ENCODE measurements at places on chromosomes 7 and 10.

- no peak for DNase-seq
Observed at GRCh38 chr10:80204677-80205476, 460 bp downstream of the ANXA11 start.

DNA sequence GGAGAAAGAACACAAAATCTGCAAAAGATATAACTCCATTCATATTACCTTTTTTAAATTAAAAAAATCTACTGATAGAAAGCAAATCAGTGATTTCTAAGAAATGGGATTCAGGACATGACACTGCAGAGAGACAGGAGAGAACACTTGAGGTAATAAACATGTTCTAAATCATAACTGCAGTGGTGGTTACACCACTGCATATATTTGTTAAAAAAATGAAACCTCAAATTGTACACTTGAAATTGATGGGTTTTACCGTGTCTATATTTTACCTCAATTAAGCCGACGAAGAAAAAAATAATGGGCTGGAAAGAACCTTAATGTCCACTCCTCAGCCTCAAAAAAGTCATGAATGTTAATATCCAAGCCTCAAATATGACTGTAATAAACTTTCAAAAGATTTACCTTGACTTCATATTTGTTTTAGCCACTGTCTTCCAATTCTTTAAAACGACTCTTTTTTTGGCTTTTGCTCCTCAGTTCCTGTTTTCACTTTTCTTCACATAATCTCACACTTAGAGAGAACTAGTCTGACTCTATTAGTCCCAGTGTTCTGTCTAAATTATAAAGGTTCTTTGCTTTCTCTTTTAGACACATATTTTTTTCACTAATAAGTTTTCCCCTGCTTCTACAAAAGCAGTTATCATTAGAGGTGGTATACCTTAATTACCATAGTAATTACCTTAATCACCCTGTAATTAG lies 502.4 kb downstream of the GRM8 start:
- no peak for DNase-seq

GRCh38 chr10:101029520-101030295 lies 1.2 kb downstream of the PDZD7 start:
- no peak for DNase-seq

DNA sequence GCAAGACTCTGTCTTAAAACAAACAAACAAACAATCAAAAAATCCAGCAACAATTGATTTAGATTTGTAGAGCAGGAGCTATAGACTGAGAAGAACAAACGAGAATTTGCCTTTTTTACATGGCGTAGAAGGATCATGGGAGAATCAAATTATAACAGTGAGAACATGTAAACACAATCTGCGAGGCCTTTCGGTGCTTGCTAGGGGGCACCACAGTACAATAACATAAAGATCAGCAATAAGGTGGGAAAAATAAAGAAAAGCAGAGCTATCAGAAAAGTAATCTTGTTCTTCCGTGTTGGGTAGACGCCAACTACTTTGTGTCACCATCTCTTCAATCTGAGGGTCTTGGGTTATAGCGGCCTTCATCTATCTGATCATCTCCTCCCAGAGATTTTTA lies 82.2 kb downstream of the NOD1 start:
- DNase-seq: no peak

- no peak for DNase-seq
Observed at GRCh38 chr10:339038-339391, 203.8 kb downstream of the ZMYND11 start.

DNA sequence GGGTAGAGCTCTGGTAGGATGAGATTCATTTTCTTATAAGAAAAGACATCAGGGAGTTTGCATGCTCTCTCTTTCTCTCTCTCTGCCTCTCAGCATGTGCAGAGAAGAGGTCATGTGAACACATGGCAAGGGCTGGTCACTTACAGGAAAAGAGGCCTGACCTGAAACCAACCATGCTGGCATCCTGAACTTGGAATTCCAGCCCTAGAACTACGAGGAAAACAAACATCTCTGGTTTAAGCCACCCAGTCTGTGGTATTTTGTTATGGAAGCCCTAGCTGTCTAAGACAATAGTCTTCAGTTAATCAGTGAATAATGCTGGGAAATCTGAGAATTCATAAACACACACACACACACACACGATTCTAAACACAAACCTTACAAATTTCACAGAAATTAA lies 1104.2 kb upstream of the LRRN3 start:
- DNase-seq: no peak

GRCh38 chr10:15163253-15163828 lies 5.2 kb downstream of the NMT2 start:
- no peak for DNase-seq

DNA sequence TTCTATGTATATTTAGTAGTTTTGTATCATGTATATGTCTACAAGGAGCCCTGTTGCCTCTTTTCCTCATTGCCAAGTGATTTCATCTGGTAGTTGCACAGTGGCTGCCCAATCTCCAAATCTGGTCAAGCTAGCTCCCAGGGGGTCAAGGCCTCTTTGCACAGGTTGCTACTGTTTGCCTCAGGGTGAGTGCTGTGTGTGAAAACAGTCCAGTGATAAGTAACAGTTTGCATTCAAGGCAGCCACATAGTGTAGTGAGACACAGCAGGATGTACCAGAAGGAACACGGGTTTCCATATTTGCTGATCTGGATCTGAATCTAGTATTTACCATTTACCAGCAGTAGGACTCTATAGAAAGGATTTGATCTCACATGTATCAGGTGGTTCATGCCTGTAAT lies 13.3 kb upstream of the EPC1 start:
- DNase-seq: no peak

GRCh38 chr7:46738796-46739195 lies 817.7 kb upstream of the IGFBP3 start:
- no peak for DNase-seq

DNA sequence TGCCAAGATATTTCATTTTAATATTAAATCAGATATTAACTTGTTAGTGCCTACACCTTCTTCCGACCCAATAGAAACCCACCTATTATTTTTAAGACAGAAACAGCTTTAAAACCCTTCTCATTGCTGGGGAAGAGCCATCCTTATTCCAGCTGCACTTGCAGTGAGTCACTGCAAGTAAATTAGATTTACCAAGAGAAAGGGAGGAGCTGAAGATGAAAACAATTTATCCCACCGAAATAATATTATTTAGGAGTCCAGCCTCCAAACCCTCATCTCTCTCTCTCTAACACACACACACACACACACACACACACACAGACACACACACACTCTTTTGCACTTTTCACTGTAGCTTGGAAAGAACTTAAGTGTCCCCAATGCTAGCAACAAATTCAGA lies 26.9 kb downstream of the TWIST1 start:
- DNase-seq: no peak

DNA sequence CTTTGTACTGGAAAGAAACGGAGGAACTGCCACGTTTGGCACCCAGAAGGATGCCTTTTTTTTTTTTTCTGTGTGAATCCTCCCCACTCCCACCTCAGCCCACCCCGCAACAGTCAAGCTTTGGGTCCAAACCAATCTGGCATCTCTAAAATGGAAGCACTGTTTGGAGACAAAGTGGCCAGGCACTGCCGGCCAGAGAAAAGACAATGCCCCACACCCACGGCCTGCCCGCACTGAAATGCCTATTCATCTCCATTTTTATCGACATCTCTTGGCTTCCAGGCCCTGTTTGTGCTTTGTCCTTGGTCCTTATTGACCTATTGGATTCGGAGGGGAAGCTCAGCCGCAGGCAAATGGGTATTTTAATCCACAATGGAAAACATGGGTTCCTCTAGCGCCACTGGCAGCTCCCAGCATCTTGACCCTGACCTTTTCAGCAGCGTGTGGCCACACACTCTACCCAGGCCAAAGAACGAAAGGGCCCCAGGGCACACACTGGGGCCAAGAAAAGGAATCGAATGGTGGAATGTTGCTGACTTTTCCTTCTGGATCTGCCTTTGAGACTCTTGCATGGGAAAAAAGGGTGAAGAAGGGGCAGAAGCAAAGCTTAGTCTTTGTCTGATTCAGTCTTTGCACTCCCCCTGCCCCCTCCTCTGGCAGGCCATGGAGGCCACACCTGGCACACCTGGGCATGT lies 162.6 kb upstream of the CDCA7L start:
- no peak for DNase-seq

GRCh38 chr7:135251496-135252391 lies 18.1 kb downstream of the STRA8 start:
- no peak for DNase-seq

- DNase-seq: no peak
Observed at GRCh38 chr7:93039786-93040185, 78.0 kb downstream of the SAMD9 start.

- peak; percentile 4 for DNase-seq
Observed at GRCh38 chr10:131786756-131787605, 113.8 kb upstream of the PPP2R2D start.

DNA sequence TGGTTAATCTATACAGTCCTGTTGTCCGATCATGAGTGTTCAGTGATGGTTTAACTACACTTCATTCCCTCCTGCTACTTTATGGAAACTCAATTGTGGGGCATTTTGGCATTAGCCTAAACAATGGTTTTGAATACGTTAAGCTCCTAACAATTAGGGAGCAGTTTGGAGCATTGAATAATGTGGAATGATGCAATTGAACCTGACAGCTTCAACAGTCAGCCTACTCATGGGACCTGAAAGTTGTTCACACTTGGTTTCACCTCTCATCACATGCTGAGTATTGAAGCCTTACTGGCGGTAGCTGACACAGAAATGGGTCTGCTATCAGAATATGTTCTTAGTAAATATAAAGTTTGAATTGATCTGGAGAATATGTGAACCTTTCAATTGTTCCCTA lies 186.1 kb downstream of the MLLT10 start:
- no peak for DNase-seq

DNA sequence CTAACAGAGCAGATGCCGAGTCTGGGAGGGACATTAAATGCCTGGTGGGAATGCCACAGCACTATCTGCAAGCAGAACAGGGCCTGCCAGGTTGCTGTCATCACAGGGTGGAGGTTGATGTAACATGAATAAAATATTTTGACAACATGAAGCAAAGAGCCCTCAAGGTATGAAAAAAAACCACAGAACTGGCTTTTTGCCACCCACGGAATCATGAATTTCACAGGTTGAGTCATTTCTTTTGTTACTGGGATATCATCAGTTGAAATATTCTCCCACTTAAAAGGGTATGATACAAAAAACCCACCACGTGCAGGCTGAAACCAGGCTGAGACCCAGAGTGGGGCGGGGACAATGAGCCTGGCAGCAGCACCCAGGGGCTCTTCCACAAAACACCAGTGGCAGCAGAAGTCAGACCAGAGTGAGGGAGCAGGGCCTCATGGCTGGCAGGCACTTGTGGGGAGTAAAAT lies 220.1 kb downstream of the TNS3 start:
- peak; percentile 96 for DNase-seq

DNA sequence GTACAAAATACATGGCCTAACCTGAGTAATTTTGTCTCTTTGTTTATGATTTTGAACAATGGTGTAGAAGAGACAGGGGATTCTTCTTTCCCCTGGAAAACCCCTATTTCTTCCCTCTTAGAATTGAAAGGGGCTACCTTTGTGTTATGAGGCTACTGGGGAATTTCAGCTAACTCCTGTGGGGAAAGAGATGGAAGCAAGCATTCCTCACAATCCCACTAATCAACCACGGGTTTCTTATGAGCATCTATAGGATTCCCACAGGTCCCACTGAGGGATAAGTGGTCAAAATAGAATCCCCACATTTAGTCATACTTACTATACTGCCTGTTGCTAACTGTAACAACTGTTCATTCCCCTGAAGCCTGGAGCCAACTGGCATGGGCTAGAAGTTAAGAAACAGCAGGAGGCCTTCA lies 32.2 kb upstream of the ITGB8 start:
- DNase-seq: peak; percentile 37

- no peak for DNase-seq
Observed at GRCh38 chr7:131371411-131371810, 43.7 kb downstream of the MKLN1 start.

DNA sequence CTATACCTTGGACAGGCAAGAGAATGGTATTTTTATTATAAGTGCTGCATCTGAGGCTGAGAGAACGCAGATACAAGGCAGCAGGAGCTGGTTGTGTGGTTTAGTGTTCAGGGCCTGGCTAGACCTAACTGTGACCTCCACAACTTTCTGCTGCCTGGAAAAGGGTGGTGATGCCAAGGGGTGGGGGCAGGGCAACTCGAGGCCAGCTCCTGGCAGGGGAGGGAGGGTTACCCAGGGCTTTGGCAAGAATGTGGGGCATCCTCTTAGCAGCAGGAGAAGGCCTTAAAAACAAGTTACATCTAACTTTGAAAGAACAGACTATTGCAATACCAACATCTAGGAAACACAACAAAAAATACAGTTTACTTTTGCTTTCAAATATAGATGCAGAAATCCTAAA lies 13.0 kb downstream of the MXI1 start:
- no peak for DNase-seq

GRCh38 chr7:101974393-101974792 lies 157.0 kb downstream of the CUX1 start:
- DNase-seq: no peak
